ENCODE measurements at places on chromosomes 7 and 10.

DNA sequence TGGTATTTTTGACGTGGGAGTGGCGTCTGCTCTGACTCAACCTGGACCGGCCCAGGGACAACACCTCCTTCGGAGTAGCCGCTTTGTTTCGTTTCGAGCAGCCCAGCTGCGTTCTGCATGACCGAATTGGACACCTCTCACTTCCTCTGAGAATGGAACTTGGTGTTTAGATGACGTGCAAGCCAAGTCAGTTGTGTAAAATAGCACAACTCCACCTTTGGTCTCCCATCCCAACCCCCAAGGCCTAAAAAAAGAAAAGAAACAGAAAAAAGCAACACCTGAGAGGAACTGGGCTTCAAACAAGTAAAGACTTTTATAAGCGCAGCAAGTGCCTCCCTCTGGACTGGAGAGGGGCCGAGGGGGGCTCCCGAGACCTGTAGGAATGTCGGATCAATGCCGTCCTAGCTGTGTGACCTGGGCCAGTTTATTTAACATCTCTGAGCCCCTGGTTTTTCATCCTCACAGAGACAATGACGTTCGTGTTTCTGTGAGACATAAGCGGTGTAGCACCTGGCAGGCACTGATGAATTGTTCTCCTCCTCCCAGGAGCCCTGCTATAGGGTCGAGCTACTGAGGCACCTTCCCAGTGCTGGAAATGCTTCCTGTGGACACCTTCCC lies 52.0 kb upstream of the SMNDC1 start:
- DNase-seq: no peak

DNA sequence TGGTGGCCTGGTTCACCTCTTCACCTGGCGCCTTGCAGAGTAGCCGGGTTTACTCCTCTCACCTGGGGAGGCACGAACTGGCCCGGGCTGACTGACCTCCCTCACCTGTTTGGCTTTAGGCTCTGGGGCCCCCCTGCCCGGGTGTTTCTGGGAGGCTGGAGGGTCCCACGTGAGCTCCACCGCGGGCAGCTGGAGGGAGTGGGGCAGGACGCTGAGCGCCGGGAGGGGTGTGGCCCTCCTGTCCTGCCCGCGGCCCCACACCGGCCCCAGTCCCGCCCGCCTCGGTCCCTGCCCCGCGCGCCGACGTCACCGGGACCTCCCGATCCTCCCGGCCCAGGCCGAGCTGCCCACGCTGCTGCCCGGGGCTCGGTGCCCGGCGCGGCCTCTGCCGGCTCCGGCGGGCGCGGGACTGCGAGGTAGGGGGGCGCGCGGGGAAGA lies at the start of gene AMZ1:
AMZ1 (plus strand) TSS at position 322 of the 438 bp plus-strand sequence. CDS start 12,250 bp downstream, outside the sequence.
- DNase-seq: no peak

DNA sequence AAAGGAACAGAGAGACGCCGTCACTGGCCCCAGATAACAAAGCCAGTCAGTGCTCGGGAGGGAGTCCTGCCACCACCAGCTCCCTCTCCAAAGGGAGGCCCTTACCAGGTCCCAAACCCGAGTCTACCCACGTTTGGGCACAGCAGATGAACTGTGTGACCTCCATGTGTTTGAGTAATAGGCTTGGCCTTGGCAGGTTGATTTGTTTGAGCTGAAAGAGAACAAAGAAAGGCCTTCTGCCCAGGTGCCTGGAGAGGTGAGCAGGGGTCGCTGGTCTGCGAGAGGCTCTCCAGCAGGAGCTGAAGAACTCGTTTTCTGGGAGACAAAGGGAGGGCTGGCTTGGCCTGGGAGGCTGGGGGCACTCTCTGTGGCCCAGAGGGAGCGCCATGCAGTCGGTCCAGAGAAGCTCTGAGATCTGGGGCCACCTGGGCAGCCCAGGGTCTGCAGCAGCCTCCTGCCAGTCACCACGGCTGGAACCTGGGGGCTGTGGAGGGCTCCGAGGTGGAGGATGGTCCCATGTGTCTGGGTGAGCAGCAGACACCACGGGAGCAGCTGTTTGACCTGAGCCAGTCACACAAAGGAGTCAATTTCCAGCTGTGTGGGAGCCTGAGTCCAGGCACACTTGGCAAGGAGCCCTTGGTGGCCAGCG lies 99.7 kb downstream of the PAXIP1 start:
- no peak for DNase-seq

- no peak for DNase-seq
Observed at GRCh38 chr7:24340727-24341126, 56.7 kb downstream of the NPY start.

DNA sequence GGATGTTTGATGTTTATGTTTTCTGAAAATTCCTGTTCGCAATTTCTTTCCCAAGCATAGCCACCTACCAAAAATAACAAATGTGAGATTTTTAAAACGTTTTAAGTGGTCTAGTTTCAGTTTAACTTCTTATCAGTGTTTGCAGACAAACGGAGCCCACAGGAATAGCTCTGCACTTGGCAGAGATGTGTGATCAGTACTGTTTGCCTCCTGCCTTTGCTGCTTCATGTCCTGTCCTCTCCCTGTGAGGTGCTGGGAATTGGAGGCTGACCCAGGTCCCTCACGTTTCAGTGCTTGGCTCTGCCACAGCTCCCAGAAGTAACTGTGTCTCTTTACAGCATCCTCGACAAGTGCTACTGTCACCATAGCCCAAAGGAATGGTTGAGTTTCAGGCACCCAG lies 1.2 kb downstream of the UCN3 start:
- DNase-seq: peak; percentile 58

DNA sequence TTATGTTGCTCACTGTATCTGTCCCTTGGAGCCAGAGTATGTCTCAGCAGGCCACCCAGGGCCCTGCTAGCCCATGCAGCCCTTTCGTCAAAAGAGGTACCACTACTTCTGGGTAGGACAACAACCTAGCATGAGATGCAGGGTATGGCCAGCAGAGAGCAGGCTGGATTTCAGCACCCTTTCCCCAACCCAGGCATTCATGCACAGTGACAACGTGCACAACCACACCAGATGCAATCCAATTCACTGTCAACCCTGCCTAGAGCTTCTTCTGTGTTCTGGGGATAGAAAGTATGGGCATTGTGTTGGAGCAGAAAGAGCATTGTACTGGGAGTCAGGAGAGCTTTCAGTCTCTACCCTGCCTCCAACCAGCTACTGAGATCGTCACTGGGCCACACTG lies 37.9 kb downstream of the JAZF1 start:
- no peak for DNase-seq

- DNase-seq: peak; percentile 46
Observed at GRCh38 chr10:51892965-51893658, 193.7 kb upstream of the CSTF2T start.

- no peak for DNase-seq
Observed at GRCh38 chr10:51266496-51266895, 192.2 kb downstream of the PRKG1 start.

- peak; percentile 17 for DNase-seq
Observed at GRCh38 chr10:121910673-121911420, 17.0 kb downstream of the ATE1 start.

DNA sequence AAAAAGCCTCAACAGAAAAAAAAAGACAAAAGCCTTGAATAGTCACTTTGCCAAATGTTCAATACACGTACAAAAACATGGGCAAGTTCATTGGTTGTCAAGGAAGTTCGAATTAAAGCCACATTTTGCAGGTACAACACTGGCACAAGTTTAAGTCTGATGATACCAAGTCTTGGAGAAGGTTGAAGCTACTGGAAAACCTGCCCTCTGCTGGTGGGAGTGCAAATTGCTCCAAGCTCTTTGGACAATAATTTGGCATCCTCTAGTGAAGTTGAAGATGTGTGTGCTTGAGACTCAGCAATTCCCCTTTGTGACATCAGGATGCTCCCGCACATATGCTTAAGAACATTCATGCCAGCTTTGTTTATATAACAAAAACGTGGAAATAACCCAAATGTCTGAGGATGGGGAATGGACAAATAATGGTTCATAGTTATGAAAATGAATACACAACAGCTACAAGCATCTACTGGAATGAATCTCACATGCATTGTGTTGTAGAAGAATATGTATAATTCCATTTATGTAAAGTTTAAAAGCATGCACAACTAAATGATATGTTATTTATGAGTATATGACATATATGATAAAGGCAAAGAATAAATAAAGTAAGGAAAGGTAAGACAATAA lies 120.0 kb upstream of the PLPP4 start:
- DNase-seq: peak; percentile 73

DNA sequence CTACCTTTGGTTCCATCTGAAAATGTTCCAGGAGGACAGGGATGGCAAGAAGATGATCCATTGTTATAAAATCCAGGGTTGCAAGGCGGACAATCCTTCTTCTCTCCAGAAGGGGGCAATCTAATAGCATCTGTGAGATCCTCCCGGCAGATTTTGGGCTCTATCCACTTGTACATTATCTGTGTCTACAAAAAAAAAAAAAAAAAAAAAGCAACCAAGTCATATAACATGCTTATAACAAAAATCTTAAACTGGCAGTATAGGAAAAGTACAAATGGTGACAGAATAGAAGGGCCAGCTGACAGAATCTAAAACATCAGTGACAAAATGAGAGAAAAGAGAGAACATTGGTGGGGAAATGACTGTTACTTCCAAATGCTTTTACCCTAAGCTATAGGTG lies 132.7 kb downstream of the ELAPOR2 start:
- peak; percentile 87 for DNase-seq

- no peak for DNase-seq
Observed at GRCh38 chr10:121983852-121984251, 5.1 kb upstream of the TACC2 start.

- no peak for DNase-seq
Observed at GRCh38 chr10:69655868-69656555, 26.0 kb downstream of the FAM241B start.

DNA sequence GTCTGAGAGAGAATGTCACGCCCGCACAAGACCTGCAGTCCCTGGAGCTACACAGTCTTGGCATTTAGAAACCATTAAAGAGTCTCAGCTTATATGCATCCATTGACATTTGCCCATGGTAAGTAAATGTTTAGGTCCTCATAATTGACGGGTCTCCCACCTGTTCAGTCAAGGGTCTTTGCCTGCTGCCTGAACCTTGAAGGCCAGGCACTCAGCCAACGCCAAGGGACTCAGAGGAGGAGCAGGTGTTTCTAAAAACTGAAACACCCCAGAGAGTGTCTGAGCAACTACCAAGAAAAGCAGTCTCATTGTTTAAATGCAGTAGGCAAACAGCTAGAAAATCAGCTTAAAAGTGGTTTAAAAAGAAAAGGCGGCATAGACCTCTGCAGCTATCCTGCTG lies 264.7 kb upstream of the AKR1E2 start:
- DNase-seq: no peak

- DNase-seq: no peak
Observed at GRCh38 chr7:139502226-139502625, 18.8 kb upstream of the KLRG2 start.

GRCh38 chr10:120887482-120887881 lies 36.3 kb downstream of the WDR11 start:
- no peak for DNase-seq

- DNase-seq: peak; percentile 38
Observed at GRCh38 chr7:96016735-96017134, 244.4 kb downstream of the DYNC1I1 start.

DNA sequence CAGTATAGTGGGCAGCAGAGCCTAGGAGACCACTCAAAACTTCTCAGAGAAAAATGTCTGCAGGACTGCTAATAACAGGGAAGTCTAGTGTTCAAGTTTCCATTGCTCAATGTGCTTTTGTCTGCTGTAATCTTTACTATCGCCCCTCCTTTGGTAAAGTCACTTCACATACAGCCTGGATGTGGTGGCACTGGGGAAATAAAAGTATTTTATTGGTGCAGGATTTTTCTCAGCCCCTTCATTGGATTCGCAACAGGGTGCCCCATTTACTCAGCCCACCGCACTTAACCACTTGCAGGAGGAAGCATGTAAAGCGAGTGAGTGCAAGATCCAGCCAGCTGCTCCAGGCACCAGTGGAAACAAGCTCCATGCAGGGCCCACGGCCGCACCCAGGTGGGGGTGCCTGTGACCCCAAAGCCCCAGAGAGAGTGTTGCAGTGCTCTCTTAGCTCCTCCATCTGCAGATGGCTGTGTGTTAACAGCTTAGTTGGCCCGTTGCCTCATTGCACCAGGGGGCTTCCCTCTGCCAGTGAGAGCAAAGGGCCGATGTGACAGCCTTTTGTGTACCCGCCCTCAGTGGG lies 163.5 kb upstream of the TMEM72 start:
- no peak for DNase-seq

DNA sequence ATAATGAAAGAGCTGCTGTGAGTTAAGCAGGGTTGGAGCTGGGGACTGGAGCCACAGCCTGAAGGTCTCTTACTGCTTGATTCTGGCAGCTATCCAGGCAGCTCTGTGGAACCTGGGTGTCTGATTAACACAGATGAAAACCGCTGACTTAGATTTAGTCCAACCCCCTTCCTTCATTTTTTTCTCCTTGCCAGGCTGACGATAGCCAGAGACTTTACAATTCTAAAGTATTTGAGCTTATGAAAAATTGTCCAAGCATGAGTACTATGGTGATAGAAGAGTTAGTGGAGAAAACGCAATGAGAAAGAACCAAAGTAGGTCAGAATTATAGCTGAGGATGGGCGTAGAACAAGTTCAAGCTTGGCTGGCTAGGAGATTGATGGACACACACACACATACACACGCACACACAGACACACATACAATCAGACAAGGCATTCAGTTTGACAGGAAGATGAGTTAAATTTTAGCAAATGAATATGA lies 13.5 kb upstream of the GPR85 start:
- peak; percentile 91 for DNase-seq

DNA sequence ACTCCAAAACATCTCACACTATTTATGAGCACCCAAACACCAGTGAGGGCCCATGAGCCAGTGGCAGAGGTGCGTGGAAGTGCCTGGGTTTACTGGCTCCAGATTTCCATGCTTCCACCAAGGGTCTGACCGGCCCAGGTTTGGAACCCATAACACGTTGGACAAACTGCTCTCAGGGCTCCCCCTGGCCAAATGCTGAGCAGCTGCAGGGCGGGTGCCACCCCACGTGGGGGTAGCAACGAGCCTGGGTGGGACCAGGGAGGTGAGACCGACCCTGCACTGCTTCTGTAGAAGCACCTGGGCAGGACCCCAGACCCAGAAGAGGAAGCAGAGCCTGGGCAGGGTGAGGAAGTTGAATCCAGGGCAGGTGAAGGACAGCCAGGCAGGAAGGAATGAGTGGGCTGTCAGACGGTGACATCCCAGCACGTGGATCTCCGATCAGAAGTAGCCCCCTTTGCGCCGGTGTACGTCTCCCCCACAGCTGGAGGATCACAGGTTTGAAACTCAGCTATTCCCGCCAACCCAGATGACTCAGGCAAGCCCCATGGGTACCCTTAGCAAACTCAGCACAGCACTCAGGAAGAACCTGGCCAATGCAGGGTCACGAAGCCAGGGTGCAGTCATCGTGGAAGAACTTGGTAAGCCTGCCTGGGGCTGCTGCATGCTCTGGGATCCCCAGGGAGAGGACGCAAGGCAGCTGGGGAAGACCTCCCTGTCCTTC lies 100.4 kb upstream of the DDC start:
- no peak for DNase-seq

DNA sequence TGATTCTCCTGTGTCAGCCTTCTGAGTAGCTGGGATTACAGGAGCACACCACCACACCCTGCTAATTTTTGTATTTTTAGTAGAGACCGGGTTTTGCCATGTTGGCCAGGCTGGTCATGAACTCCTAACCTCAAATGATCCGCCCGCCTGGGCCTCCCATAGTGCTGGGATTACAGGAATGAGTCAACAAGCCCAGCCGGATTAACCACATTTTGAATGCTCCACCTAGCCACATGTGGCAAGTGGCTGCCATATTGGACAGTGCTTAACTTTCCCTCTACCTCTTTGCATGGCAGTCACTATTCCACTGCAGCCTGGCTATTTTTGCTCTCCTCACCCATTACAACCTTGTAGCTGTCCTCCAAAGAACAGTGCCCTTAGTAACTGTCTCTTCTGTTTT lies 160.1 kb downstream of the GATA3 start:
- DNase-seq: no peak

GRCh38 chr7:47474937-47475879 lies 106.7 kb downstream of the TNS3 start:
- DNase-seq: peak; percentile 83

- DNase-seq: peak; percentile 93
Observed at GRCh38 chr7:64574540-64575099, 11.7 kb upstream of the ZNF680 start.

Data from OCI-M1 (cell line).